ENCODE measurements at places on chromosomes 7 and 10. TPM values are rescaled to one million over a fixed set of nuclear protein-coding genes. Genes with fewer than 3 reads are reported as not detected.

PPP1R17 gene
- polyA plus RNA-seq, result not detected

UCMA gene
- polyA plus RNA-seq, result 1.3 TPM

DNA sequence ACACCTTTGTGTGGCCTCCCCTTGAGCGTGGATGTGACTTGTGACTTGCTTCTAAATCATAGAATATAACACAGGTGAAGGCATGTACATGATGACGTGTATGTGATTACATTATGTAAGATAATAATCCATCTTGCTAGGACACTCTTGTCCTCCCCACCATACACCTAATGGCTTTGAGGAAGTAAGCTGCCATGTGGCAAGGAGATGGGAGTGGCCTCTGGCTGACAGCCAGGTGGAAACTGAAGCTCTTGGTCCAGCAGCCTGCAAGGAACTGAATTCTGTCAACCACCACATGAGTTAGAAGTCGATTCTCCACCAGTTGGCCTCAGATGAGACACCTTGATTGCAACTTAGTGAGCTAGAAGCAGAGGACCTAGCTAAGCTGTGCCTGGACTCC is 67.4 kb upstream of the ELN start:
- DNase-seq, result no peak

DNA sequence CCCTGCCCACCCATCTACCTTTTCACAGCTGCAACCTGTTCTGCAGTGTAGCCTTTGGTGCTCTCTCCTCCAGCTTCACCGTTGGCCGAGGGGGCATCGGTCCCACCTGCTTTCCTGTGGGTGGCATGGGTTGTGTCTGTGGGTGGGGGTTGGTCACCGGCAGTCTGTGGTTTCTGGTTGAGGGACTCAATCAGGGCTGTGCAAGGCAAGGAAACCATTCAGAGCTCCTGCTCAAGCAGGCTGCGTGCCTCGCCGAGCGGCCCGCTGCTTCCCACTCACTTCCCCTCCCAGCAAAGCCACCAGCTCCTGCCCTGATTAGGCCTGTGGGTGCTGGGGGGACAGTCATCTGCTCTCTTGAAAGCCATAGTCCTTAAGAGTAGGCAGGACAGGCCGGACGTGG is 9.8 kb downstream of the DNAJB12 start:
- DNase-seq, result no peak

GRCh38 chr10:7488418-7488829 is 77.6 kb upstream of the SFMBT2 start:
- no peak for DNase-seq

DNA sequence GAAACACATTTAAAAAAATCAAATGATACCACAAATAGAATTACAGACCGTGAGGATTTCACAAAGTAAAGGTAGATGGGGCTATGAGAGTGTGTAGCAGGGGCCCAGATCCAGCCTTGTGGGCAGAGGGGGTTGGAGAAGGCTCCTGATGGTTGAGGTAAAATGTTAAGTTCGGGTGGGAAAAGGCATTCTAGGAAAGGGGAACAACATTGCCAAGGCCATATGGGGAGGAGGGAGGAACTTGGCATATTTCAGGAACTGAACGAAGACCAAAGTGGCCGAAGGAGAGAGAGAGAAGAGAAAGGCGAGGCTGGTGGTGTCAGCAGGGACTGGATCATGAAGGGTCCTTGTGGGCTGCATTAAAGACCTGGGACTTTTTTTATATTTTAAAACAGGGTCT is 98.9 kb downstream of the CARD11 start:
- no peak for DNase-seq

DNA sequence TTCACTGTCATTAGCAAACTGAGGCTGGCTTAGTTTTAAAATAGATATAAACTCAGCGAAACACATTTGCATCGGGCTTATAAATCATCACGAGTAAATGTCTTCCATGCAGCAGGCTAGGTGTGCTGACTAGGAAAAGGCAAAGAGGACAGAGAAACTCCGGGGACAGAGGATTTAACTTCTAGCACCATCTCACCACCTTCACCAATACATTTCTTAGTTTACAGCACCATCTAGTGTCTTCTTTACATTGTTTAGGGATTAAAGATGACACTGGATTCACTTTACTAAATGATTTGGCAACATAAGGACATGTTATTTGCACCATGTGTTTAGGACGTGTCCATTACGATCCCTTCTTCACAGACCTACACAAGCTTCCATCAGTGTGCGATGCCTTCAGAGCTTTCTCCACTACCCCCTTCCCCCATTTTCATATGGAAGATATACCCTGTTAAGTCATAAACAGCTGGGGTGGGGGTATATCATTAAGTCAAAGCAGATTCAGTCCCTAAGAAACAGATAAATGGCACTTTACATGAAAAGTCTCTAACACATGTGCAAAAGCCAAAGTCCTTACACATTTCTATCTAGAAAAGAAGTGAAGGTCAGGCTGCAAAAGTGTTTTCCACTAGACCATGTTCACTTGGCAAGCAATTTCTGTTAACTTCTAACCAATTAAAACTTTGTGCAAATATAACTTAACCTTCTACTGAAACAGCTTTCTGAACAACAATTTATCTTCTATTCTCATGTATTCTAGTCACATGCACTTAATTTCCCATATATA is 103.3 kb downstream of the GRB10 start:
- peak; percentile 57 for DNase-seq

FZD1 gene
- not detected for polyA plus RNA-seq

DNA sequence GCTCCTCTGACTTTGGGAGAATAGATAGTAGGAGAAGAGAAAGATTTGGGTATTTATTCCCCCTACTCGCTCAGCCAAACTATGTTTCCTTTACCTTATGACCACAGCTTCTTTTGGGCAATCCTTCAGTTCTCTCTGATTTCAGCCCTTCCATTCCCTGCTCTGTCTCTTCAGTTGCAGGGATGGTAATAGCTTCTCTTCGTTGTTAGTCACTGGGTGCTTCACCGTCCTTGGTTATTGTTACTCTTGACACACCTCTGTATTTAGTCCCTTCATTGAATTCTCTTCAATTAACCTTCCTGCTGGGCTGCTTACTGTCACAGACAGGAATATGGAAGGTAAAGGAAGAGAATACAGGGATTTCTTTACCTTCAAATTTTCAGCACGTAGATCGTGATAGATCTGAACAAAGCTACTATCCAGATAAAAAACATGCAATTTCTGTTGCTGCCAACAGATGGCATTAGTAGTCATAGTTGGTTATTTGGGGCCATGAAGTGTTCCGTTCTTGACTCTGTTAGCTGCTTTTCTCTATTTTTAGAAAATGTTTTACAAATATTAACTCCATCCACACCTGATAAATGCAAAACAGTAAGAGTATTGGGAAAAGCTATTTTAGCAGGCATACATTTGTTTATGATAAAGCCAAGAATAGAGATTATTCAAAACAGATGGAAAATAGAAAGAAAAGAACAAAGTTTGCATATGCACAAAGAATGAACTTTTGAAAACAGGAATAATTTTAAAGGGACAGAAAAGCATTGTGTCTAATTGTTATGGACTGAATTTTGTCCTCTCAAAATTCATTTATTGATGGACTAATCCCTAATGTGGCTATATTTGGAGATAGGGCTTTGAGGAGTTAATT is 14.0 kb upstream of the PTTG1IP2 start:
- DNase-seq, result peak; percentile 56

DNA sequence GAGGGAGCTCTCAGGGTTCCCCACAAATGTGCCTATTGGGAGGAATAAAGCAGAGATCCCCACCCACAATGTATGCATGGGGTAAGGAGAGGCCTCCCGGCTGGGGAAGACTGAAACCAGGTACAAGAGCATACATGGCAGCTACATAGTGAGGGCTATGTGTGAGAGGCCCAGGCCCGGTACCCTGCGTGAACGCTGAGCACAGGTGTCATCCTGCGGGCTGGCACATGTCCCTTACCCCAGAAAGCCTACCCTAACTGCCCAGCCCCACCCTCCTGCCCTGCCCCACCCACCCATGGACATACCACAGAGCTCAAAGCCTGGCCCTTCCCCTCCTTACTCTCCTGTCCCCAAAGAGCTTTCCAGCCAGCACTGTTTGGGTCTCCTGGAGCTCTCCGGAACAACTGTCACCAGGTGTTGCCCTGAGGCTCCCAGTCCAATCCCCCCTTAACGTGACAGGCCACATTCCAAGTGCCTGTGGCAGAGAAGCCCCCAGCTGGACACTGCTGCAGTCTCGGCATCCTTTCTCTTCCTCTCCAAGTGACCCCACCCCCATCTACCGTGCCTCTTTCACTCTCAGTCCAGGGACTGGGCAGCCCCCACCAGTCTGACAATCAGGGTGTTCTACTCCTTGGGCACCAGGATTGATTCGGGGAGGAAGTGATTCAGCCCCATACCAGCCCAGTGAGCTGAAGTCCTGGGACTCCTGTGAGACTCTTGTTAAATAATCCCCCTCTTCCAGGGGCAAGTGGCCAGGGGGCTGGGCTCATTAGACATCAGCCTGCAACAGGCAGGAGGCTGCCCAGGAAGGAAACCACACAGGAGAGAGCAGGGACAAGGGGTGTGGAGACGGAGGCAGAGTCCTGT is 19.6 kb downstream of the GRID1 start:
- no peak for DNase-seq

DNA sequence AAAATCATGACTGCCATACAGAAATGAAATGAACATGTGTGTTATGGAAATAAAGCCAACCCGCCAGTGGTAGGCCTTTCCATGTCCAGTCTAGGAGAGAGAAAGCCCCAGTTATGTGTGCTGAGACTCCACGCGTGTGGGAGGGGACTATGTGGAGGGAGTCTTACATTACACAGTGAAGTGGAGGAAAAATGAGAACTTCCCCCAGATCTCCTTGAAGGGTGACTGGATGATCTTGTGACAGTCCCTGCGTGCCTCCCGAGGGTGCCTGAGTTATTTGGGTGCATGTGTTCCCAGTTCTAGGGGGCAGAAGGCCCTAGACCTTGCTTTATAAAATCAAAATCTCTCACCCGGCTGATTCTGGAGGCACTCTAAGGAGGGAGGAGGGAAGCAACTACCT is 24.2 kb downstream of the UPP1 start:
- no peak for DNase-seq

- DNase-seq, result peak; percentile 67
These were observed at the start of gene GIGYF1 for GRCh38 chr7:100694098-100694745. GIGYF1 (minus strand) TSS chr7:100694250; CDS start chr7:100688238, 6,012 bp downstream.

DNA sequence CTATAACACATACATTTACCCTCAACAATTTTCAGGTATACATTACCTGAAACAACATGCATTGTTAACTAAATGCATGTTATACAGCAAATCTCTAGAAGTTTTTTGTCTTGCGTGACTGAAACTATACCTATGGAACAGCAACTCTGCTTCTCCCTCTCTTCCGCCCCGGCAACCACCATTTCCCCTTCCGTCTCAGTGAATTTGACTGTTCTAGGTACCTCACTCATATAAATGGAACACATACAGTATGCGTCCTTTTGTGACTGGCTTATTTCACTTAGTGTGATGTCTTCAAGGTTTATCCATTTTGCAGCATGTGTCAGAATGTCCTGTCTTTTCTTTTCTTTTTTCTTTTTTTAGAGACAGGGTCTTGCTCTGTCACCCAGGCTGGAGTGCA is 22.5 kb downstream of the CALHM2 start:
- DNase-seq, result no peak

DLG5 gene
- 17.0 TPM for polyA plus RNA-seq

DNA sequence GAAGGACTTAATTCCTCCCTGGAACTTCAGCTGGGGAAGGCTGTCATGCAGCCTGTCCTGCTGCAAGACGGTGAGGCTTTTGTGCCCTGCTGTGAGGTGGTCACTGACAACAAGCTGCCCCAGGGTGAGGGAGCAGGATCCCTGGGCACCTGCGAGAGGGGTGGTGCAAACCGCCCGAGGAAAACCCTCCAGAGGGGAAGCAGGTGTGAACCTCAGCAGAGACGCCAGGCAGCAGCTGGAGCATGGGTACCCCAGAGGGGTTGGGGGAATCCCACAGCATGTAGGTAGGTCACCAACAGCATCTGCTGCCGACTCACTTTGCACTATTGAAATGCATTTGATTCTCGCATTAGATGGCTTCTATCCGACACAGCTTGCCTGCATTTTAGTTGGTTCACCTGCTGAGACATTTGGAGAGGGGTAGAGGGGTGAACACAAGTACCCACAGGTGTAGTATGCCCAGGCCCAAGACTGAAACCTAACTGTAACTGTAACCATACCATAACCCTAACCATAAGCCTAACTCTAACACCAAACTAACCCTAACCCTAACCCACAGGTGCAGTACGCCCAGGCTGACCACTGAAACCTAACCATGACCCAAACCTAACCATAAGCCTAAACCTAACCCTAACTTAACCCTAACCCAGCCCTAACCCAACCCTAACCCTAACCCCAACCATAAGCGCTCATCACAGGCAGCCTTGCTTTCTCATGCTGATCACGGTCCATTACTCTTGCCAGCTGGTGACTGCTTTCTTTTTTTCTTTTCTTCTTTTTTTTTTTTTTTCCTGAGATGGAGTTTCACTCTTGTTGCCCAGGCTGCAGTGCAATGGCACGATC is 85.9 kb downstream of the ELFN1 start:
- no peak for DNase-seq

DNA sequence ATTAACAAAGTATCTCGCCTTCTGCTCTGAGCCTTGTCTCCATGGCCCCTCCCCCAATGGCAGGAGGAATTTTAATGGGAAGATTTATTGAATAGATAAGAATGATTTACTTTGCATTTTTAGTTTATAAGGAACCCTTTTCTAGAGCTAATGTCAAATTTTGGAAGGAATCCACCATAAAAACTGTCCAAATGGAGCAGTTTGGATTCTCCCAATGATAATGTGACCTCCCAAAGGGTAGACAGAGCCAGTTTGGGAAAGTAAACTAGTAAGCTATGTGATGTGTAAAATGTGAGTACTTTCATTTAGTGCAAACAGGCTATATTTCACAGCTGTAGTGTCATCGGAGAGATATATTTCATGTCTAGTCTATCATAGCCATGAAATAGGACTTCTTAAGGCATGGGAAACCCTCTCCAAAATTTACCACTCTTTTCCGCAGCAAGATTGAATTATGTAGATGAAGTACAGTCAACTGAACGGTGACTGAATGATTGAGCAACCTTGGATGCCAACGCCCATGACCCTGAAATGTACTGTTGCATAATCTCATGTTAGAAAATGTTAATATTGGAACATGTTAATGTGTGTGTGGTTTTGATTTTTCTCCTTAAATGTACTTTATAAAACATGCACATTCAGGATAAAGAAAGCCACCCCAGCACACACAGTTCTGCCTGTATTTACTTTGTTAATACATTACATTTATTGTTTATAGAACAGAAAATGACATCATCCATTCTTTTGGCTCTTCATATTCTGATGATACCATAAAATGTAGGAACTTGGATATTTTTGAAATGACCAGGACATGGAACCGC is 140.6 kb downstream of the NRP1 start:
- DNase-seq, result peak; percentile 37

Measured in muscle of arm (tissue), 14 donors.